ENCODE measurements at places on chromosomes 12 and 14.

GRCh38 chr14:92687681-92688433 is 60.6 kb downstream of the LGMN start:
- DNase-seq: no peak

DNA sequence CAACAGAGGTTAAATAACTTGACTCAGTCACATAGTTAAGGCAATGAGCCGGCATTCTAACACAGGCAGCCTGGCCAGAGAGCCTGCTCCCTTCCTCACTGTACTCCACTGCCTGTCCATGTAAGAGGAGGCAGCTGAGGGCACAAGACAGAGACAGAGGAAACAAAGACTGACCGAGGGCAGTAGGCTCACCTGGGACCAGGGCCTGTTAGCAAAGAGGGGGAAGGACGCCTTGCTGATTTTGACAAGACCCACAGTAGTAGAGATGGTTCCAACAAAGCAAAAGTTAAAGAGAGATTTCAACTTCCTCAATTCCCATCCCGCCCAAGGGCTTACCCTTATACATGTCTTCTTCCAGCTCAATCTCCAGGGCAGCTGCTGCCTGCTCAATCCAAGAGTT is 26.5 kb downstream of the OTUB2 start:
- DNase-seq: no peak

DNA sequence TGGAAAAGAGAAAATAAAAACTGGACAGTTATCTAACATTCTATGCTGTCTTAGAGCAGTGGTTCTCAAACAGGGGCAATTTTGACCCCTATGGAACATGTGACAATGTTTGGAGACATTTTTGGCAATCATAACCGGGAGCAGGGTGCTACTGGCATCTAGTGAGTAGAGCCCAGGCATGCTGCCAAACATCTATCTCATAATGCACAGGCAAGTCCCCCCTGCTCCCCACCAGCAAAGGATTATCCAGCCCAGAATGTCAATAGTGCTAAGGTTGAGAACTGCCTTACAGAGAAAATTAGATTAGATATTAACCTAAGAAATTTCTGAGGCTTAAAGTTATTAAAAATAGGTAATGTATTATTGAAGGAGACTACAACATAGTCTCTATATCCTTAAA is 22.9 kb upstream of the CATSPERB start:
- DNase-seq: no peak

DNA sequence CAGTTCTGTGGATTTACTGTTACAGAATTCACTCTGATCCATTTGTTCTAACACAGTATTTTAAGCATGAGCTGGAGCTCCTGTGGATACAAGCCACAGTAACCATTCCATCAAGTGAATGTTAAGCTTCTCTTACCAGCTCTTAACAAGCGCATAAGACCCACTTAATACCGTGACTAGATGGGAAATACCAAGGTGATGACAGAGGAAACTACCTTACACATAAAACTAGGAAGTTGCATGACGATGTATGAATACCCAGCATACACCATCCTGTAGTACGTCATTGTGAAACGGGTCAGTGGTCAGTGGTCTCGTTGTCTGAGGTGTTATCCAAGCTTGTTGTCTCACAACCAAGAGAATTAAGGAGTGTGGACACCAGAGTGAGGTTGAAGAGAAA is 2.0 kb upstream of the GALC start:
- DNase-seq: no peak

DNA sequence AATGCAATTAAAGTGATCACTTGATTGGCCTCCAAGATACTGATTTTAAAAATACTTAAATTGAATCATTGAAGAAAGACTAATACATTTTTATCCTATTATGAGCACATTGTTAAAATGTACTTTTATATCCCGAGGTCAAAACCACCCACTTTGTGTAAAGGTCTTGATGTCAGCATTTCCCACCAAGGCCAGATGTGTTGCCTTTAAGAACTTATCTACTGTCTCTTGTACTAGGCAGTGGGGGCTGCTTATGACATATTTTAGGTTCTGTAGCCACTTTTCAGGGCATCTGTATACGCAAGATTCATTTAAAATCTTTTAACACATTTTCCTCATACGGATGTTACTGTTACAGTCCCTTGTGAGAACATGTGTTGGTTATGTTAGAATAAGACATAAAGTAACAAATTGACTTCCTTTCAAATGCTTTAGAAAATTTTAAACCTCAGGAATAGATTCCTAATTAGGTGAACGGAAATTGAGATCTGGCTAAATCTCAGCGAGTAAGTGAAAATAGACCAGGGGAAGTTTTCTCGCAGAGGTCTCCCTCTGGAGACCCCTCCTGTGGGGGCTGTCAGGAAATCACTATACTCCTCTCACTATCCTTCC is 456.2 kb downstream of the ADAMTS20 start:
- no peak for DNase-seq

- DNase-seq: no peak
These were observed 1.1 kb downstream of the NAP1L1 start for GRCh38 chr12:76083246-76083903.

GRCh38 chr14:73227812-73228781 is 9.2 kb upstream of the PAPLN start:
- no peak for DNase-seq

DNA sequence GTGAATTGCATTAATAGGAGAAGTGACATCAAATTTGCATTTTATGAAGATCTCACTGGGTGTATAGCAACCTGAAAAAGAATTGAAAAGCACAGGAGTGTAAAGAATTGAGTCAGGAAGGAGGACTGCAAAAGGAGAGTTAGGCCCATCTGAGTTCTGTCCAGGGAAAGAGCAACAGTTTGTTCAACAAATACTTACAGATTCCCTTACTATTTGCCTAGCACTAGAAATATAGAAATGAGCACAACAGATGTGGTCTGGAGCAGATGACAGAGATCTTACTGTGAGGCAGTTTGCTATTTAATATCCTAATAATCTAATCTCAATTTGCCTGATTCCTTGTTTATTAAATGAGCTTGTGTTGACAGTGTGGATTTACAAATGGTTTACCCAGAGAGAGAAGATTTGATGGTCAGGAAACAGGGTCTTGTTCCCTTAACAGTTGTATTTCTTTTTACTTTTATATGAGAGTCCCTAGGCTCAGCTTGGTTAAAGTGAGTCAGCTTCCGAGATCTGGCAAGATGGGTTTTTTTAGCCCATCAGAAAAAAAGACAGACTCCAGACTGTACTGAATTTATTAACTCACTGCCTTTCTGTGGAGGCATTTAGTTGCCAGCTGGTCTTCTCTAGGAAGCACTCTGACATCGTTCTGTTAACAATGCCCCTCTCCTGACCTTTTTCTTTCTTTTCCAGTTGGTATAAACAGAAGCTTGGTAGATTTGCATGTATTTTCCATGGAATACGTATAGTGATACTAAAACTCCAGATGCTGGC is 229.7 kb downstream of the TTC6 start:
- DNase-seq: no peak

DNA sequence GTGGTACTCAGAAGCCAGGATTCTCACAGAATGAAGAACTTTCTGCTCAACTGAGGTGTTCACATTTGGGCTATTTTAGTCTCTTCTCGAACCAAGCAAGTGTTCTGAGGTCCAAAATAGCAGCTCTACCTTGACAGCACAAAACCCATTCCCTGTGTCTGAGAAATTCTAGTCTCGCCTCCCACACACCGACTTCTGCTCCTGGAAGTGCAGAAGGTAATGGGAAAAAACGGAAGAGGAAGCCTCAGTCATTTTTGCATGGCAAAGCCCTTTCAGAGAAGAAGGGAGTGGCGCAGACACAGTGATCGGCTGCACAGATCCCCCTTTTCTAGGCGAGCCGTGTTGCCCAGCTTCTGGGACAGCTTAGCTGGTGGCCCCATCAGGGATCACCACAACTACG is 31.2 kb upstream of the VPS33A start:
- DNase-seq: no peak

DNA sequence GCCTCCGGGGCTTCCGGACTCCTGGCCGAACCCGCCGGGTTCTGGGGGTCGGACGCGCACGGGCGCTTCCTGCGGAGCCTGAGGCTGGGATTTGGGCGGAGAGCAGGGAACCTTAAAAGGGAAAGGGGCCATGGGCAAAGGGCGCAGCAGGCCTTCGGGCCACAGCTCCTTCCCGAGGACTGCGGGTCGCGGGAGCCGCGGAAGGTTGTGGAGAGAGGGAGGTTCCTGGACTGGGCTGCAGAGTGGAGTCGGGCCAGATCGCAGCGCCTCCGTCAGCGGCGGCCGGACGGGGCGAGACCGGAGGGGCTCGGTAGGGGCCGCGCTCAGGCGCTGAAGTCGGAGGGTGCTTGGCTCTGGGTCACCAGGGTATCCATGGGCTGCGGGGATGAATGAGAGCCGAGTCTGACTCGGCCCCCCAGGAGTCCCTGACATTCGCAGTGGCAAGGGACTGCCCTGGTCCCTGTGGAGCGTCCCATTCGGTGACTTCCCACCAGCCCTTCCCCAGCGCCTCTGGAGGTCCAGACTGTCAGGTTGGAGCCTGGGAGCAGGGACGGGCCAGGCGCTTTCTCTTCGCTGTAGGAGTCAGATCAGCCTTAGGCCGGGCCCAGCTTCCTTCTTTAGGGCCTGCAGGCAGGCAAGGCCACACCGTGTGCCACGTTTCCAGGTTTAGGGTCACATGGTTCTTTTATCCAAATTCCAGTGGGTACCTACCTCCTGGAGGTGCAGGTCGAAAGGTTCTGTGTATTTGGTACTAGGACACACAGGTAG is 938 bp upstream of the SLC25A29 start:
- DNase-seq: peak; percentile 35

DNA sequence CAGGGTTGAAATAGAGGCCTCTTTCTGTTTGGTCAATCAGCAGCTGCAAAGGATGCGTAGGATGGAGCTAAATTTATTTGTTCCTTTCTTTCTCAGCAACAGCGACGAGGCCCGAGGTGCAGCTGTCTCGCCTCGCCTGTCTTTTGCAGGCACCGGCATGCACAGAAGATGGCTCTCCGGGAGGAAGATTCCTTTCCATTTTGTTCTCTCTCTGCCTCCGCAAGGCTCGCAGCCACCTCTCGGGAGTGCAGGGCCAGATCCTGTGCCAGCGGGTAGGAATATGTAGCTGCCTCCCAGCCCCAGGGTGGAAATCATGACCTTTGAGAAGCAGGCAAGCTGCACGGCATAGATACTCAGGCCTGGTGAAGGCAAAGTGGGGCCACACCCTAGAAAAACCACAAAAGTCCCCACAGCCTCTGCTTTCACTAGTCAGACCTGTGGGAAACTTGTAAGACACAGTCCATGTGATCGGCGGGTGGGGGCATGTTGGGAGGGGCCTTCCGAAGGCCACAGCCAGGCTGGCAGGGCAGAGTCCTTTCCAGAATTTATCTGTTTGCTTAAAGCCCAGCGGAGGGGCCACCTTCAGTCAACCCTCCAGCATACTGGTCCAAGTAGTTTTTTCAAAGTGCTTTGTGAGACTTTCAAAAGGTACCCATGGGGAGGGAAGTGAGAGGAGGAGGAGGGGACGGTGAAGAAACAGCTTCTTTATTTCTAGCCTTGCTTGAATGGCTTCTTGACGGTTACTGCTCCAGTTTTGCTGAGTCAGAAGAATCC is at the start of gene MAP1LC3B2:
Gene MAP1LC3B2, plus strand, starts transcription at position 220 of the 774 bp plus-strand sequence. CDS start 16,562 bp downstream, outside the sequence.
- peak; percentile 75 for DNase-seq

GRCh38 chr12:49705479-49706134 is 1.6 kb downstream of the FMNL3 start:
- peak; percentile 32 for DNase-seq

DNA sequence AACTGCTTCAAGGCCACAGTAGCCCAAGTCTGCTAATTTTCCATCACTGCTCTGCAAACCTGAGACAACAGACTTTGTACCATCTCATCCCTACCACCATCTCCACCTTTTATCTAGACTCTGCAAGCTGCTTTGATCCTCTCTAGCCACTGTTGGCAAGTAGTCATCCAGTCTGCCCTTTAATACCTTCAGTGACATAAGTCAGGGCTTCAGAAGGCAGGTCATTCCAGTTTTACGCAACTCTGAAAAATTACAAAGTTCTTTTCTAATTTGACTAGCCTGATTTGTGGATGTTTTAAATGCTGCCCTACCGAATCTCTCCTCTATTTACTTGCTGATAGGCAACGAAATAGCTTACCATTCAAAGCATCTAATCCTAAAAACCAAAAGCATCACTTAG is 2.8 kb downstream of the FERMT2 start:
- DNase-seq: no peak

GRCh38 chr14:52895000-52895399 is 55.9 kb downstream of the FERMT2 start:
- DNase-seq: no peak

DNA sequence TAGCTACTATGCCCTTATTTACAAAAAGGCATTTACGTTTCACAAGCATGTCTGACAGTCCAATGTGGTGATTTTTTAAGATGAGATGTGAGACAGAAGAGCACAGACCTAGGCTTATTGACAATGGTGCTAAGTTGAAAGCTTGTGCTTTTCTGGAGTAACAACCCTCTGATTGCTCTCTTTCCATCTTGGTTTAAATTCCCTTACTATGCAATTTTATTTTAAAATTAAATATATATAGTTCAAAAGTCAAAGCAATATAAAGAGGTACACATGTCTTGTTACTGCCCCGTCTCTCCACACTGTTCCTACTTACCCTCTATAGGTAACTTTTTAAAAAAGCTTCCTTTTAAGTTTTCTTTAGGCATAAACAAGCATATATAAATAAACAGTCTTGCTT is 39.4 kb upstream of the BBS10 start:
- no peak for DNase-seq

- no peak for DNase-seq
These were observed 4.4 kb downstream of the ITGA7 start for GRCh38 chr12:55703288-55703687.

DNA sequence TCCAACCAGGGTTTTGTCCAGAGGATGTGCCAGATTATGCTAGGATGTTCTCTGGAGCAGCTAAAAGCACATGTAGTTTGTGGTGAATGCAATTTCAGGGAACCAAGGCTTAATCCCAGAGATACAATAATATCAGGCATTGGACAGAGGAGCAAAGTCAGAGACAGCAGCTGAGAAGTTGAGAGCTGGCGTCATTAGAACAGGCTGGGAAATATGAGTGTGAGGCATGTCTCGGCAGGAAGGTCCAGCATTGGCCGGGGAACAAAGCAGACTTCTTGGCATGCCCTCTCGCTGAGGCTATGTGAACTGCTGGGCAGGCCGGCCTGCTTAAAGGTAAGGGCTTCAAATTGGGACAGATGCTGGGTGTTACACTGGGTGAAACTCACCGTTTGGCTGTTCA is 125.4 kb downstream of the CAND1 start:
- DNase-seq: no peak

DNA sequence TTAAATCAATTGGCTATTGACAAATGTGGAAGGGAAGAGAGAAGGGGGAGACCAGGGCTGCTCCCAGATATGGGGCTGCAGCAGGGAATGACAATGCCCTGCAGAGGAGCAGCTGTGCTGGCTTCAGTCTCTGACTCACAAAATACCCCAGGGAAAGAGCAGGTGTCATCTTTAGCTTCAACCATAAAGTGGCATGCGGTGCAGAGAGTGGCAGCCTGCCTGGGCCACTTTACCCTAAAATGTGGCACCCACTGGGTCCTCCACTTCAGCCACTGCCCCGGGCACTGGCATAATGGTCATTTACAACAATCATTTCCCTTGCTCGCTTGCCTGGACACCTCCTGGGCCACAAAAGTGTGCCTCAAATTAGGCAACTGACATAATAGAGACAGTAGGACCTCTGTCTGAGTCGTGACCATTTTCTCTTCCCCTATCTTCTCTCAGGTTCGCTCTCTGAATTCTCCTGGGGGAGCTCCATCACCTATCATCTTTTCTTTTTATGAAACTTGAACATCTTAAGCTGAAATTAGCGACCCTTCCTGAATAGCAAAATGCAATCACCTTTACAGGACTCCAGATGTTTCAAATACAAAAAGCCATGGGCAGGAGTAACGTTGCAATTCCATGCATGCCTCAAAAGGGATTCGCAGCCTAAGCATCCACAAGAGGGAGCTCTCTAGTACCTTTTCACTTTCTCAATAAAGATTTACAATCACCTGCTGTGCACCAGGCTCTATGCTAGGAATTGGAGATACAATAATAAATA is 179.9 kb upstream of the ATF7IP start:
- DNase-seq: peak; percentile 15

All from posterior cingulate gyrus (tissue), 11 donors.